ENCODE measurements at places on chromosomes 3 and 15.

- no peak for DNase-seq
These were observed 215.3 kb downstream of the LRTM1 start for GRCh38 chr3:54712539-54712938.

GRCh38 chr3:189467451-189467850, 163.7 kb upstream of the TP63 start:
- DNase-seq: no peak

- no peak for DNase-seq
These were observed 458.8 kb upstream of the CBLB start for GRCh38 chr3:106327696-106328025.

- no peak for DNase-seq
These were observed 130.4 kb upstream of the PLXNA1 start for GRCh38 chr3:126852511-126852910.

DNA sequence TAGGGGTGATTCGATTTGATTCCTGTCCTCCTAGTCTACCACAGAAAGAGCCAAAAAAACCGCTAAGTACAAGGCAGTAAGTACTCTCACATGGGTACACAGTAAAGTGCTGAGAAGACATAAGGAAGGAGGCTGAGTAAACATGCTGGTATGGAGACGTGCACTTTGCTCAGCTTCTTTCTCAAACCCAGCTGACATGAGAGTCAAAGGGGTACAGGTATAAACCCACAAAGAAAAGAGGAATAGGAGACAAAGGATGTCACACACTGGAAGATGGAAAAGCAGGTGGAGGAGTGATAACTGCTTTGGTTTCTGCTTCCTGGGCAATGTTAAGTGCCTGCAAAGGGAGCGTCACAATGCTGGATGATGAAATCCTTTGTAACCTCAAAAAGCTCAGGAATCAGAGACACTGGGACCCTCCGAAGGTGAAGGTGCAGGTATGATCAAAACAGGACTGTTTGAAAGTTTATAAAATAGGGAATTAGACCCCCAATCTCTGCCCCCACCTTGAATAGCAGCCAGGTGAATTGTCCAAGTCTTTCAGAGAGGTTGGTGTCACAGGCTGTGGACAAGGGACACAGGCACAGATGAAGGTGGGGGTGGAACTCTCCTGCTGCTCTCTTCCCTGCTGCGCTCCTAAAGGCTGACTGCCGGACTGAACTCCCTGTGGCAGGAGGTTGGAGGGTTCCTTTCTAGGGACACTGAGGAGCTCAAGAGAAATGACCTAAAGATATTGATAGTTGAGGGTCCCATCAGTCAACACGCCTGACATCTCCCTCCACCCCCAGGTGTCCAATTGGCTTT, 101.8 kb downstream of the RAB11A start:
- DNase-seq: no peak

GRCh38 chr3:97952280-97952679, 20.0 kb downstream of the RIOX2 start:
- no peak for DNase-seq
